Dermis microvascular lymphatic vessel endothelial cell (primary cell): ENCODE measurements at places on chromosomes 16 and 17. TPM values are rescaled to one million over a fixed set of nuclear protein-coding genes. Genes with fewer than 3 reads are reported as not detected.
A peak's percentile ranks its signal among the peaks of the same experiment; 100 is the strongest.

- no peak for DNase-seq
Measured at GRCh38 chr16:50902457-50902856, 160.6 kb downstream of the CYLD start.

DNA sequence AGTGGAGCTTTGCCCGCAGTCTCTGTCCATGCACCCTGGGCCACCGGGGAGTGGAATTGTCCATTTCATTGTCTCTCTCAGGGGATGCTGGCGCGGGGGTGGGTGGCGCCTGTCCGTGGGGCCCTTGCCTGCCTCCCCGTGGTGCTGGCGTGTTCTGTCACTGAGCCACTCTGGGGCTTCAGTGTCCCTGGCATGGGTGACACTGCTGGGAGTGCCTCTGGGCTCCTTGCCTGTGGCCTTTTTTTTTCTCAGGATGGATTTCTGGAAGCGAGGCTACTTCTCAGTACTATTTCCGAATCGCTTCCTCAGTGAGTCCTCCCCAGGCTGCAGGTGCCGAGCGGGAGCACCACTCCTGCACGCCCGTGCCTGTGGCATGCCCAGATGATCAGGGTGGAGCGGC, 55.0 kb downstream of the PDPK1 start:
- no peak for DNase-seq

Gene C17orf75
- 16.6 and 24.9 TPM in 2 replicates for total RNA-seq

- no peak for DNase-seq
Measured at GRCh38 chr16:64250866-64251265, 871.0 kb downstream of the CDH11 start.

DNA sequence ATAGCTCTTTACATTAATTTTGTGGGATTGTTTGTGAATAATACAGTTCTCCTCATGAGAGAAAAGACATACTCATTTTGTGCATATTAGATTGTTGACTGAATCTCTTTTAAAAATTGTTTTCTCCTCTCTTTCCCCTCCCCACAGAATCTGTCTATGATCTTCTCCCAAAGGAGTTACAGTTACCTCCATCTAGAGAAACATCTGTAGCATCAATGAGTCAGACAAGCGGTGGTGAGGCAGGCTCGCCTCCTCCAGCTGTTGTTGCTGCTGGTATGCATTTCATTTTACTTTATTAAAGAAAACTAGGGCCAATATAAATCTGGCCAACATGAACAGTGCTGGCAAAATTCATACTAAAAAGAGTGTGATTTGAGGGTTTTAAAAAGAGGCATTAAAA, 60.5 kb downstream of the NFAT5 start:
- no peak for DNase-seq

GRCh38 chr16:672851-673250, 2.6 kb upstream of the RHBDL1 start:
- DNase-seq: no peak

Gene EMP2
- 21.7 and 38.9 TPM in 2 replicates for total RNA-seq

Gene VWA3A
- 0.13 TPM in 1 of 2 replicates, not detected in the other for total RNA-seq

DNA sequence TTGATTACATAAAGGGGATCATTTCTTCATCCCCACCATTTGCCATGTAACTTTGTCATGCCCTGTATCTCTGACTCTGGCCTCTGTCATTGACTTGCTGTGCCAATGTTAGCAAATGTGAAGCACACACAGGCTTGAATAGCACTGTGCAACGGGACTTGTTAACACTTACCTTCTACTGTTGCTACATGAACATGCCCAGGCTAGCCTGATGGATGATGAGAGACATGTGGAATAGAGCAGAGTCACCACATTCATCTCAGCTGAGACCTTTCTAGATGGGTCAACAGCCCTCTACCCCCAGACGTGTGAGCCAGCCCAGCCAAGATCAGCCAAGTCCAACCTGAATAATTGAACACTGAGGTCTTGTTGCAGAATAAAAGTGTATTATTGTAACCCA, 162.1 kb upstream of the SALL1 start:
- DNase-seq: no peak

DNA sequence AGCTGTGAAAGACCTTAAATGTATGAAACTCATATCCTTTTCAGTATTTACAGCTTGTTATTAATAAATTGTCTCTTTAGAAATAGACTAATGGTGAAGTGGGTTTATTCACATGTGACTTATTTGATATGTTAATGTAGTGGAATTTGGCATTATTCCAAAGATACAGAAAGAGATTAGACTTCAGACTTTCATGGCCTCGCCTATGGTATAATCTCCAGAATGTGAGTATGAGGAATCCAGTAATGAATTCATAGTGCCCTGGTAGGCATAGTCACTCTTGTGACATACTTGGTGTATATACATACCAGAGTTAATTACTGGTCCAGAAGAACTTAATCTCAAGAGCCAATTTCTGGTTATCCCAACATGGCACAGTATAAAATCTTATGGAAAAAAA, 72.7 kb downstream of the OMG start:
- DNase-seq: no peak

DNA sequence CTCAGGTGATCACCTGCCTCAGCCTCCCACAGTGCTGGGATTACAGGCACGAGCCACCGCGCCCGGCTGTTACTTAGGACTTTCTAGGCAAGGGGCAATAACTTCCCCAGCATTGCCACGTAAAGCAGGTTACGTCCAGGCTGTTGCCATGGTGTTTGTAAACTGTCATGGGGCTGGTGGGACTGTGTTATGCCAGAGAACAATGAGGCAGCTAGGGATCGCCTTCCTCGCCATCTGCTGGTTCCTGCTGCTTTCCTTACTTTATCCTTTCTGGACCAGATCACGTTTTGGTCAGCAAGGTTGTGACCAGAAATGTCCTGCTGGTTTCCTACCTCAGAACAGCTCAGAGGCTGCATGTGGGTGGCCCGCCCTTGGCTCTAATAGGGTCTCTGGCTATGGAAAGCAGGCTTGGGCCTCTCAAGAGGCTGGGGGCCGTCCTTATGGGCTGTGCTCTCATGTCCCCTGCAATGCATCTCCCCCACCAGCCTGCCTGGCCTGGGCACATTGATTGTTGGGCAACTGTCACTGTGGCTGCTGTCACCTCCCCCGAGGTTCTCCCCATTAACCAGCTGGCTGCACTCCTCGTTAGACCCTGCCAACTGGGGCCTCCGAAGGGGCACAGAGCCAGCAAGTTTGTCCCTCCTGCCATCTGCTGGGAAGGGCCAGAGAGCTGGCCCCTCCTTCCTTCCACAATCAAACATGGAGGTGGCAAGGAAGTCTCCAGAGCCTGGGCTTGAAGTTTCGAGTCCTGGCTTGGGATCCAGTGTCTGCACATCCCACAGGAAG, 28.2 kb upstream of the ZC3H18 start:
- no peak for DNase-seq

Gene PABPN1L
- not detected in 2 replicates for total RNA-seq

Gene CACNG3
- not detected in 2 replicates for total RNA-seq

Gene FOXC2
- 1.7 and 5.1 TPM in 2 replicates for total RNA-seq

Gene SULT1A1
- 2.4 and 4.0 TPM in 2 replicates for total RNA-seq

GRCh38 chr17:323721-324571, 28.7 kb downstream of the RPH3AL start:
- DNase-seq: no peak

GRCh38 chr17:31803494-31804213, 55.4 kb downstream of the COPRS start:
- DNase-seq: no peak

DNA sequence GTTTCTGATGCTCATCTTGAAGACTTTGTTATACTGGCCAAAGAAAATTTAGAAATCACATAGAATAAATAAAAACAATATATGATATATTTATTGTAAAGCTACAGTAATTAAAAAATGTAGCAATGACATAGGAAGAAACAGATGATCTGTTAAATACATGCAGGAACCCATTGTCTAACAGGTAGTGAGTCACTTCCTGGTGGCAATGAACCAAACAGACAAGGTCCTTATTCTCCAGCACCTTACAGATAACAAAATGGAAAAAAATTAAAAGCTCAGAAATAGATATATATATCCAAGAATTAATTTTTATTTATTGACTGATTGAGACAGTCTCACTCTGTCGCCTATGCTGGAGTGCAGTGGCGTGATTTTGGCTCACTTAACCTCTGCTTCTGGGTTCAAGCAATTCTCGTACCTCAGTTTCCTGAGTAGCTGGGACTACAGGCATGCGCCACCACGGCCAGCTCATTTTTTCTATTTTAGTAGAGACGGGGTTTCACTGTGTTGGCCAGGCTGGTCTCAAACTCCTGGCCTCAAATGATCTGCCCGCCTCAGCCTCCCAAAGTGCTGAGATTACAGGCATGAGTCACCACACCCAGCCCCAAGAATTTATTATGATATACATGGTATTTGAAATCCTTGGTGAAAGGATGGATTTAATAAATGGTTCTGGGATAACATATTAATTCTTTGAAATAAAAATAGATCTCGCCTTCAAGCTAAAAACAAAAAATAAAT, 7.5 kb downstream of the NETO2 start:
- peak; percentile 92 for DNase-seq

GRCh38 chr16:82043680-82044584, 8.9 kb downstream of the HSD17B2 start:
- DNase-seq: no peak

Gene FOXF1
- total RNA-seq: 0.26 and 0.89 TPM in 2 replicates

GRCh38 chr16:25080420-25081131, 31.0 kb upstream of the LCMT1 start:
- DNase-seq: no peak

Gene CPHXL2
- total RNA-seq: not detected in 2 replicates

- DNase-seq: no peak
Measured at GRCh38 chr16:79833559-79833958, 233.0 kb upstream of the MAF start.

- no peak for DNase-seq
Measured at GRCh38 chr16:4315186-4316107, at the start of gene GLIS2. Gene GLIS2 (plus strand): TSS chr16:4316067. CDS start chr16:4332281, 16,214 bp downstream.

Gene KRT32
- not detected in 2 replicates for total RNA-seq

DNA sequence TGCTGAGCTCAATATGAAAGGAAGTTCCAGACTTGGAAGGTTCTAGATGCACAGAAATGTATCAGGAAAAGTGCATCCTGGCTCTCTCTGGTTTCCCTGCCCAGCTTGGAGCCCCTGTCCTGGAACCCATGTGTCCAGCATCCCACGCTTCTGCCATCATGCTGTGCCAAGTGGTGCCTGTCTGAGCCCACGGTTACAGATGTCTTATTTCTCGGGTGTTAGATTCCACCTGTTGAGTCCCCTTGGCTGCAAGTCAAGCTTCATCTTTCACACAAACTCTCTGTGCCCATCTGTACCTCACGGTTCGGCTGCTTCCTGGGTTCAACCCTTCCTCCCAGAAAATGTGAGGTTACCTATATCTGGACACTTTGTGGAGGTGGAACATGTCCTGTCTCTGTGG, 22.5 kb downstream of the OR1D5 start:
- DNase-seq: no peak

- DNase-seq: no peak
Measured at GRCh38 chr16:22220069-22220440, 14.0 kb downstream of the EEF2K start.

Gene NDE1
- total RNA-seq: 31.5 and 36.8 TPM in 2 replicates

DNA sequence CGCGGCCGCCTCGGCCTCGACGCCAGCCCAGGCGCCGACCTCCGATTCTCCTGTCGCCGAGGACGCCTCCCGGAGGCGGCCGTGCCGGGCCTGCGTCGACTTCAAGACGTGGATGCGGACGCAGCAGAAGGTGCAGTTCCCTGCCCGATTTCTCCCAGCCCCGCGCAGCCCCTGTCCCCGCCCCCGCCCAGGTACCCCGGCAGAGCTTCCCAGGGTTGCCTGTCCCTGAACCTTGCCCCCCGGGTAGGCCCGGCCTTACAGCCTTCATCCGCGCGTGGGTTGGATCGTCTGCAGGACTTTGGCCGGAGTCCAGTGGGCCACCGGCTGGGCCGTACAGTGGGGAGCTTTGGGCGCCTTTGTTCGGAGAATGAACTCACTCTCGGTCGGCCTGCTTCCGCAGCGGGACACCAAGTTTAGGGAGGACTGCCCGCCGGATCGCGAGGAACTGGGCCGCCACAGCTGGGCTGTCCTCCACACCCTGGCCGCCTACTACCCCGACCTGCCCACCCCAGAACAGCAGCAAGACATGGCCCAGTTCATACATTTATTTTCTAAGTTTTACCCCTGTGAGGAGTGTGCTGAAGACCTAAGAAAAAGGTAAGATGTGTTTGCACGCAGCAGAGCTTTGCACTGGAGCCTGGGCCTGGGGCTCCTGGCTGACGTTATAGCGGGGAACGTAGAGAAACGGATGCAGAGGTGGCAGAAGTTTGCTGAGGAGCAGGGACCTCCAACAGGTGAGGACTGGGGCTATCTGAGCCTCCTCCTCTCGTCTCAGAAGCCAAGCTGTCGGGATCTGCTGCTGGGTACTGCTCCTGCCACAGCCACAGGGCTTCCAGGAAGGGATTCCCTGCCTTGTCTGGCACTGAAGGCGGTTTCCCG, 593 bp downstream of the GFER start:
- DNase-seq: peak; percentile 34

Gene C17orf67
- total RNA-seq: 2.6 and 10.6 TPM in 2 replicates

- DNase-seq: peak; percentile 67
Measured at GRCh38 chr17:55770196-55770870, 19.5 kb downstream of the PCTP start.

DNA sequence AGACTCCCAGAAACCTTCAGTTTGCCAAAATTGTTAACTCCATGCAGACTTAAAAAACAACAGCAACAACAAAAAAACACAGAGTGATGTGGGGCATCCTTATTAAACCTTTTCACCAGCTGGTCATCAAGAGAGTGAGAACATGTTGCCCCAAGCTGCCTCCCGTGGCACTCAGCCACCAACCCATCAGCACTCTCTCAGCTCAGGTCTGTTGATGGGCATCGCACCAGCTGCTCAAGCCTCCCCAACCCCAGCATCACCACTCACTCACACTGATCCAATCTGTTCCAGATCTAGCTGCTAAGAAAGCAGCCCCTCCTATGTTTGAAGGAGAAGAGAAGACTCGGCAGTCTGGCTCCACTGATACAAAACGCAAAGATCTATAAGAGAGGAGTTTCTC, 46.8 kb downstream of the SLC39A11 start:
- no peak for DNase-seq

DNA sequence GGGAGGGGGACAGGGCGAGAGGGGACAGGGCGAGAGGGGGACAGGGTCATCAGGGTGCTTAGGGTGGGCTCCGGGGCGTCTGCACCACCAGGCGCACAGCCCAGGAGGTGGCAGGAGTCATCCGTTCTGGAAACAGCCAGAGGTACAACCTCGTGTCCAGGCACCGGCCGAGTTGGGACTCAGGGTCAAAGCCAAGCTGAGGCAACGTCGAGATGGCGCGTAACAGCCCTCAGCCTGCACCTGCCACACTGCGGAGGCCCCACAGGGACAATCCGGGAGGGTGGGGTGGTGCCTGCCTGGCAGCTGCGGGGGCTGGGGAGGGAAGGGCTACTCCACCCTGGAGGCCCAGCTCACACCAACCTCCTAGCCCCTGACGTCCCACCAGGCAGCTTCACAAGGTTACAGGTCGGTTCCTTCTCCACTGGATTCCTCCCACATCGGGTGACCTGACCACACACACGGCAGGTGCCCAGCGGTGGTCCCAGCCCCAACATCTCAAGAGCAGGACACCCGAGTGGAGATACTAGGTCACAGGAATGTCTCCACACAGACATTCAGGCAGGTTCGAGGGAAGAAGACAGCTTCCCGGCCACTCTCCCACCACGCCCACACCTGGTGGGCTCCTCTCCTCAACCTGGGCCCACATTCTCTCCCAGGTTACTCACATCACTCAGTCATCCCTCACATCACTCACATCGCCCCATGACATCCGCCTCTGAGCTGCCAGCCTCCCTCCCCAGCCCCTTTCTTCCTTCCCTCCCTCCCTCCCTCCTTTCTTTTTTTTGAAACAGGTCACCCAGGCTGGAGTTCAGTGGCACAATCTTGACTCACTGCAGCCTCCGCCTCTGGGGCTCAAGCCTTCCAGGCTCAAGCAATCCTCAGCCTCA, 47.3 kb downstream of the RPH3AL start:
- no peak for DNase-seq
